ENCODE measurements at places on chromosomes 16 and 17. TPM values are rescaled to one million over a fixed set of nuclear protein-coding genes. Genes with fewer than 3 reads are reported as not detected.

DNA sequence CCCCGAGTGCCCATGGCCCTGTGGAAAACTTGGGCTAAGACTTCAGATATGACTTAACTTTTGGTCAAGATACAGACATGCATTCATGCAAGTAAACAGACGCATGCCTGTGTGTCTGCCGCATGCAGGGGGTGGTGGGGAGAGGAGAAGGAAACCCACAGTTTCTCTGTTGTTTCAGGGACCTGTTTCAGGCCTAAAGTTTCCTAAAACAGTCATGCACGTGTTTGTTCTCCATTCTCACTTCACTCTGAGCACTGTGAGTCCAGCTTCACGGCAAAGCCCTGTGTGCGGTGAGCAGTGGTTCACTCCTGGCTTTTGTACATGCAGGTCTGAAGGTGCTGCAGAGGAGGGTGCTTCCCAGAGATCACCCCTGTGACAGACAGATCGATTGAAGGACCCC is 158.7 kb downstream of the FOXL1 start:
- no peak for DNase-seq

DNA sequence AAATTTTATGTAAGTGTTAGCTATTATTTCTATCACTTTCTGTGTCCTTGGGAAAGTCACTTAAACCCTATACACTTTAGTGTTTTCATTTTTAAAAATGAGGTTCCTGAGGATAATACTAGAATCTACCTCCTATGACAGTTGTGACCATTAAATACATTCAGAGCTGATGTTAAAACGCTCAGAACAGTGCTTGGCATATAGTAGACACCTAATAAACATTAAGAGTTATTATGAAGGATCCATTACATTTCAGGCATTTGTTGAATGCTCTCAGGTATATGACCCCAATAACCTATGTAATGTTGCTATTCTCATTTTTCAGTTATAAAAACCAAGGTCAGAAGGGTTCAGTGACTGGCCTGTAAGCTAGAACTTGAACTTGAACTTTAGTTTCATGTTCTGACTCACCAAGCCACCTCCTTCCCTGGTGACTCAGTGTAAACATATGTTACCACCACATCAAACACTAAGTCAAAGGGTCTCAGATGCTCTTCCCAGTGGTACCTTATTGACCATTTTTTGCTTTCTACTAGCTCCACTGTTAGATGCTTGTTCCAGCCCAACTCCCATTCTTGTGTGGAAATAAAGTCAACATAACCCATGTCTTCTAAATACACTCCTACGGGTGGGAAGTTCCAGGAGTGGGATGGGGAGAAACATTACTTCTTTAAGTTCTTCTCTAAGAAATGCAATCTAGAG is 47.6 kb downstream of the HSD17B2 start:
- no peak for DNase-seq

GRCh38 chr17:9241371-9241712 is 220.0 kb downstream of the NTN1 start:
- no peak for DNase-seq

GRCh38 chr17:64682261-64683181 is 20.4 kb upstream of the SMURF2 start:
- no peak for DNase-seq

- no peak for DNase-seq
Measured at GRCh38 chr16:11706180-11706742, 36.4 kb downstream of the TXNDC11 start.

DNA sequence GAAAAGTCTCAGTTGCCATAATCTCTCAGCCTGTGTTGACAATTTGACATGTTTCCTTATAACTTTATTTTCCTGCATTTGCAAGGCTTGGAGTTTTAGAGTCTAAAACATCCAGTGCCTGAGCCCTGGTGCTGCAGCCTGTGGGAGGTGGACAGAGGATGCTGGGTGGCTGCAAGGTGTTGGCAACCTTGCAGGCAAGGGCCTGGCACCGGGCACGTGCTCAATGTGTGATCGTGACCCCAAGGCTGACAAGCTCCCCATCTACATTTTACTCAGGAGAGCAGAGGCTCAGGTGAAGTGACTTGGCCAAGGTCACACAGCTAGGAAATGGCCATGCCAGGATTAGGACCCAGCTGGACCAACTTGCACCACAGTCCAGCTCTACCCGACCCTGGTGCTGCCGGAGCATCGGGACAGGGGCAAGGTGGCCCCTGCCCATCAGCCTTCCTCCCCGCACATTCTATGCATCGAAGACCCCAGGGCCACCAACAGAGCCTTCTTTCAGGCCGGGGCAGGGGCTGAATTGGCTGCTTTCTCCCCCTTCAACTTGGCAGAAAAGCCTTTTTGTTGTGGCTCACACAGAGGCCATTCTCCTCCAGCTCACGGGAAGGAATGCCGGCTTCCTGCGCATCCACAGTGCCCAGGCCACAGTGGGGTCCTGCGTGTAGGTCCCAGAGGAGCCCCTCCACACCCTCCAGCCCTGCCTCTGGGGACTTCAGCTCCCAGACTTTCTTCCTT is 23.1 kb downstream of the MMP15 start:
- DNase-seq: no peak

DNA sequence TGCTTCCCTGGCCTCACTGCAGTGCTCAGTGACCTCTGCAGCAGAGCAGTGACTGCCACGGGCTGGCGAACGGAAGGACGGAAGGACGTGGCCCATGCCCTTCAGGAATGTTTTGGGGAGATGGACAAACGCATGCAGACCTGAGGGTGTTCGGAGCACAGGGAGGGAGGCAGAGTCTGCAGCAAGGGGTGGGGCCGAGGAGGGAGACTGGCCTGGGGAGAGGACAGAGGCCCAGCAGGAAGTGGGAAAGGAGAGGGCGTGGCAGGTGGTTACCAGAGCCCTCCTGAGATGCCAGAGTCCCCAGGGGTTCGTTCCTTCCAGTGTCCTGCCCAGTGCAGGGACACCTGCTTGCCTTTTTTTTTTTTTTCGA is 21.9 kb downstream of the ADORA2B start:
- DNase-seq: no peak

DNA sequence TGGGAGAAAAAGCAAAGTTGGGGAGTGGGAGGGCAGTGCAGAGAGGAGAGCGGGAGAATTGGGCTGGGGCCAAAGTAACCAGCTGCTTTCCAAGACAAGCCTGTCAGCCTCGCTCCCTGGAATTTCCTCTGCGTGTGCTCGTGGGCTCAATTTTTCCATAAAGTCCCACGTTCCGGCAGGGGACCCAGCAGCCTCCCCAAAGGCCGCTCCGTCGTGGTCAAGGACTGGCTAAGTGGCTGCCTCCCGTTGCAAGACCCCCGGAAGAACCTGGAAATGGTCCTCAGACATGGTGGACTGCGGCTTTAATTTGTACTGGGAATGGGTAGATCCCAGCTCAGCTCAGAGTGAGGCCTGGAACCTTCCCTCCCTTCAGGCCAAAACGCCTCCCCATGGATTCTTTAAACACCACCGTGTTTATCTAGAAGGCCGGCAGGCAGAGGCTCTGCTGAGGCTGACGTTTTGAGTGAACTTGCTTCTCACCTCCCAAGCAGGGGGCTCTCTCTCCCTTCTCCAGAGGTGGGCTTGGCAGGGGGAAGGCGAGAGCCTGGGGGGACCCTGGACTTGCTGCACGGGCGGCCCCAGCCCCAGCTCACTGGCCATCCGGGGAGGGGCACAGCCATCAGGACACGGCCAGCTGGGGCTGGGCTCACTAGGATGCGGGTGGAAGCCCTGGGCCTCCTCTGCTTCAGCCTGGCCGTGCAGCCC is 190.0 kb downstream of the C16orf95 start:
- no peak for DNase-seq

DNA sequence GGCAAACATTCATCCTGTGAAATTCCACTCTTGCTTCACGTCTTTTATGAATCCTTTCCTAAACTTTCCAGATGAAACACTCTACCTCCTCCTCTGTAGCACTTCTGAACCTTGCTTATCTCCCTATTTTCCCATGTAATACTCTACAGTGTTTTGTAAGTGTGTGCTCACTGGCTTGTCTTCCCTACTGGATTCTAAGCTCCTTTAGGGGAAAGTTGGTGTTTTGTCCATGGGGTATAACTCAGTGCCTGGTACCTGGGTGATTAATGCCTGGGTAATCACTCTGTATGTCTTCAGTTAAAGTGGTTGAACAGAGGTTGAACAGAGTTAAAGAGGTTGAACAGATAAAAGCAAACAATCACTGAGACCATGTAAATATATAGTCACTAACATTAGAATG is 3.8 kb upstream of the KAT7 start:
- no peak for DNase-seq

DNA sequence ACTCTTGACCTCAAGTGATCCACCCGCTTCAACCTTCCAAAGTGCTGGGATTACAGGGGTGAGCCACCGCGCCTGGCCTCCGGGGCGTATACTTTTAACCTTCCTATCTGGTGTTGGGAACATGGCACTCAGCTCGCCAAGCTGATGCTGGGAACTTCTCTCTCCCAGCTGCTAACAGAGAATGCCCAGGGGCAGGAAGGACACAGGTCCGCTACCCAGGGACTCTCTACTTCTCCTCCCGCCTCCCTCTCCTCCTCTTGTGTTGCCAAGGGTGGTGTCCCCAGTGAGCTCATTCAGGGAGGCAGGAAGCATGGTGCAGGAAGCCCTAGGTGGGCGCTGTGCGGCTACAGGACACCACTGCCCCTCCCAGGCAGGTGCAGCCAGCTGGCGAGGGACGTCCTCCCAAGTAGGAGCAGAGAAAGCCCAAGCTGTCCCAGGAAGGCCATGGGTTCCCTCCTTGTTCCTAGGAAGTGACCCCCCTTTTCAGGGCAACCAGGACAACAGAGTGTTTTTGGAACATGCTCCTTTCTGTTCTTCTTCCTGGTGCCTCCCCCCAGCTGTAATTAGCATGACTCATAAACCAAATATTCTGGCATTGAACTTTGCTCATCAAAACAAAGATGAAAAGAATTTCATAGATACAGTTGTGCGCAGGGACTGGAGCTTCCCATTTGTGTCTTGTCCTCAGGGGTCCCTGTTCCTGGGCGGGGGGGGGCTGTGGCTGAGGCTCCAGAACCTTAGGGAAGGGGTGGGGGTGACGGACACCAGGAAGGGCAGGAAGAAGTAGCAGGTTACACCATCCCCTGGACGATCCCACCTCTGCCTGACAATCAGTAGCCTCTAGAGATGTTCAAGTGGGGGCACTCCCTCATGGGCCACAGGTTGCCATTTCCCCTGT is 2.7 kb downstream of the C1QTNF1 start:
- DNase-seq: no peak

- DNase-seq: no peak
Measured at GRCh38 chr16:58842156-58842555, 108.0 kb upstream of the GOT2 start.

- no peak for DNase-seq
Measured at GRCh38 chr16:76665571-76666275, 388.5 kb downstream of the CNTNAP4 start.

GRCh38 chr16:11640987-11641817 is 27.1 kb upstream of the SNN start:
- no peak for DNase-seq

- DNase-seq: no peak
Measured at GRCh38 chr17:46081018-46081320, 81.9 kb downstream of the STH start.

- no peak for DNase-seq
Measured at GRCh38 chr16:49446805-49447204, 73.2 kb downstream of the C16orf78 start.

GRCh38 chr16:11677959-11678881 is 10.0 kb downstream of the SNN start:
- no peak for DNase-seq

- no peak for DNase-seq
Measured at GRCh38 chr17:78419970-78420815, 41.7 kb downstream of the PGS1 start.

- no peak for DNase-seq
Measured at GRCh38 chr16:72983241-72983640, 64.7 kb downstream of the ZFHX3 start.

DNA sequence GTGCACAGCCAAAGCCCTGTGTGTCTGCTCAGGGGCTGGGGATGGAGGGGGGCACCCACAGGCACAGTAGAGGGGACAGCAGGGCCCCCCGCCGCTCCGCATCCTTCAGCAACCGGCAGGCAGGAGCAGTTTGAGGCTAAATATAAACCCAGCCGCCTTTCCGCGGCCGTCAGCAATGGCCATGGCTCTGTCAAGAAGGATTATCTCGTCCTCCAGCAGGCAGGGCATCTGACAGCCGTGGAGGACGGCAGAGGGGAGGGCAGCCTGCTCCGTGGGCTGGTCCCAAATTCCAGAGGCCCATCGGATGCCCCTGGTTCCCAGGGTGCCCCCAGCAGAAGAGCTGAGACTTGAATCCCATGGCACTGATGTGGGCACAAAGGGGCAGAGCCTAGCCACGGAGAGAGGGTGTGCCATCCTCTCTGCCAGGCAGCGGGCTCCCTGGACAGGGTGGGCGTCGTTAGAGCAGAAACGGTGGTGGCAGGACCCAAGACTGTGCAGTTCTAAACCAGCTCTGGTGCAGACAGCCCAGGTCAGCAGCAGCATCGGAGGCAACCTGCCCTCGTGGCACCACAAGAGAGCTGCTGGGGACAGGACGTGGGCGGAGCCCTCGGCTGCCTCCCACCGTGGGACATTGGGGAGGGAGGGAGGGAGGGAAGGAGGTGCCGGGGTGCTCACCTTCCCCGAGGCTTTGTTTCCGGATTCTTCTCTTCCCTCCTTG is 198.8 kb upstream of the CIBAR2 start:
- no peak for DNase-seq

DNA sequence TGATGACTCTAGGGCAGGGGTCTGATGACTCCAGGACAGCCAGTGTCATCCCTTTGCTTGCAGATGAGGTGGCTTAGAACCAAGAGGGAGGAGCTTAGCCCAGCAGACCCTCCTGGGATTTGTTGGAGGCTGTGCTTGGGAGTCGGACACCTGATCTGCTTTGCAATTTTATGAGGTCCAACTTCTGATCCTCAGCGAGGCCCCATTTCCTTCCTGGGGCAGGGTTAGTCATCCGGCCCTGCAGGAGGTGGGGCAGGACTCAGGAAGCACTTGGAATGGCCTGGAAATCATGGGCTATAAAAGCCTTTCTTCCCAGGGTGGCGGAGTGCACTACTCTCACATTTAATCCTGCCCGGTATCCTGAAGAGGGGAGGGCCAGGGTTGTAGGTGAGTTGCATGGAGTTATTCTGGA is 168.5 kb downstream of the MSI2 start:
- no peak for DNase-seq

The MAPT gene
- 1.6 TPM for total RNA-seq

The PERCC1 gene
- 0.36 TPM for total RNA-seq

The STH gene
- total RNA-seq: not detected

The ZNF267 gene
- total RNA-seq: 43.5 TPM

The CEMP1 gene
- 3.1 TPM for total RNA-seq

The ARMC5 gene
- 10.2 TPM for total RNA-seq

The CD68 gene
- 5.5 TPM for total RNA-seq

The TRAPPC1 gene
- 98.8 TPM for total RNA-seq

The OTOA gene
- not detected for total RNA-seq

The CCL3 gene
- 2.0 TPM for total RNA-seq

The ARL5C gene
- total RNA-seq: not detected

The GLTPD2 gene
- total RNA-seq: not detected

The NOD2 gene
- total RNA-seq: 2.4 TPM

The GLIS2 gene
- not detected for total RNA-seq

The CDRT15L2 gene
- total RNA-seq: not detected
